Nucleus accumbens (tissue), 56 donors: ENCODE measurements at places on chromosomes 6 and 20.

DNA sequence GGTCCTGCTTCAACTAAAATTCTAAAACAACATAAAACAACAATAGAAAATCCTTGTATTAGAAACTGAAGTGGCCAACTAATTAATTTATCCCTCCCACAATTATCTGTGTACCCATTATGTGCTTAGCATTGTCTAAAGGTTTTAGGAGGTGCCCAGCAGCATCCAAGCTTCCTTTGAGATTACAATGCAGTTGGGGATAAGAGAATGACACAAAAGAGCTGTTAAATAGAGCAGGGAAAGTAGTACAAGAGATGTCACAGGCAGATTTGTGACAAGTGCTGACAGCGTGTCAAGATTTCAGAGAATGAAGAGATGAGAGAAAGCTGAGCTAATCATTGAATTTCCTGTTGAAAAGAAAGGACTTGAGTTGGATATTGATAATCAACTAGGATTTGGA, 204.8 kb downstream of the OTOR start:
- DNase-seq, result no peak

- DNase-seq, result no peak
Observed at GRCh38 chr20:49349694-49350252, 71.9 kb upstream of the ZNFX1 start.

DNA sequence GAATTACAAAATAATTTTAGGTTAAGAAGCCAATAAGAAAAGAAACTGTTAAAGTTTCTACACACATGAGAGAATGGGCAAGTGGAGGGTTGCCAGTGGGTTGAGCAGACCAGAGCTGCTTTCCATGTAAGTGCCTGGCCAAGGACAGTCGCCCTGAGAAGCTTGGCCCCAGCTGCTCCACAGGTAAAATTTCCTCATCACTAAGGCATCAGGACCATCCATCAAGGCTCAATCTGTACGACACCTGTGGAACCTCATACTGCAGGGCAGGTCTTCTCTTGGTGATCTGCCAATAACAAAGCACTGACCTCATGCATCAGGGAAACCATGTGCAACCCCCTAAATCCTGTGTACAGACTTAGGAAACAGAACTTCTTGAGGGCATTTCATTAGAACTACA, 115.4 kb downstream of the INSM1 start:
- DNase-seq, result no peak

- DNase-seq, result no peak
Observed at GRCh38 chr6:132698608-132699007, 15.2 kb downstream of the VNN1 start.

- no peak for DNase-seq
Observed at GRCh38 chr20:14495066-14495465, 157.7 kb upstream of the FLRT3 start.

- DNase-seq, result no peak
Observed at GRCh38 chr6:132598473-132598872, 8.9 kb upstream of the TAAR5 start.

DNA sequence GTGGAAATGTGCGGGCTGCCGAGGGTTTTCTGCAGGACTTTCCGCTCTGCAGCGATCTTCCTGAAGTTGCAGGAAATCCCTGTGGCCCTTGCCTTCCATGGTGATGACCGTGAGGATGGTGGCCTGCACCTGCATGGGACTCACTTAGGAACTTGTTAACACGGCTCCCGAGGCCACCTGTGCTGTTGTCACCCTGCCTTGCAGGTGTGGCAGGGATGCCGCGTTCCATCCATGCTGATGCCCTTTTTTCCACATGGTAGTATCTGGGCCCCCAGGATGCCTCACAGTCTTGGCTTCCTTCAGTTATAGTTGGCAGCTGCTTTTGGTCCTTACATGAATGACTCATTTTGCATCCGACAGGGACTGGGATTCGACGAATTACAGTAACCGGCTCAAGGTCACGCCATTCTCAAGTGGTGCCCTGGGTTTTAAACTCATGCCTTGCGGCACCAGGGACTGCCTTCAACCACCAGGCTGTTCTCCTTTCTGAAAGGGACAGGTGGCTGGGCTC, 37.2 kb downstream of the SYNJ2 start:
- no peak for DNase-seq

DNA sequence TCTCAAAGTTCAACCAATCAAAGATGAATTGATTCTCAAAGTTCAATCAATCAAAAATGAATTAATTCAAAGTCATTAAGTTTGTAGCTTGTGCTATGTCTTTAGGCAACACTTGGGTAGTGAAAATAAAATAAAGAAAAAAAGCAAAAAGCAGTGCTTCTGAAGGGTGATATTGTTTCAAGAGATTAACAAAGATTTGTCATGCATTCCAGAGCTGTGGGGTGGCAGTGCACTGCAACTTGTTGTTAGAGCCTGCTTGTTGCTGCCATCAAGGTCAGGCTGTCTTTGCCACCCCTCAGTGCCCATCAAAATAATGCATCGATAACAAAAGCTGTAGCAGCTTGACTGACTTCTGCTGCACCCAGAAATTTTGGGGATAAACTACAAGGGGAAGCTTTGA, 128.6 kb downstream of the RNF144B start:
- no peak for DNase-seq

- DNase-seq, result no peak
Observed at GRCh38 chr20:15154070-15154469, 816.7 kb upstream of the FLRT3 start.

DNA sequence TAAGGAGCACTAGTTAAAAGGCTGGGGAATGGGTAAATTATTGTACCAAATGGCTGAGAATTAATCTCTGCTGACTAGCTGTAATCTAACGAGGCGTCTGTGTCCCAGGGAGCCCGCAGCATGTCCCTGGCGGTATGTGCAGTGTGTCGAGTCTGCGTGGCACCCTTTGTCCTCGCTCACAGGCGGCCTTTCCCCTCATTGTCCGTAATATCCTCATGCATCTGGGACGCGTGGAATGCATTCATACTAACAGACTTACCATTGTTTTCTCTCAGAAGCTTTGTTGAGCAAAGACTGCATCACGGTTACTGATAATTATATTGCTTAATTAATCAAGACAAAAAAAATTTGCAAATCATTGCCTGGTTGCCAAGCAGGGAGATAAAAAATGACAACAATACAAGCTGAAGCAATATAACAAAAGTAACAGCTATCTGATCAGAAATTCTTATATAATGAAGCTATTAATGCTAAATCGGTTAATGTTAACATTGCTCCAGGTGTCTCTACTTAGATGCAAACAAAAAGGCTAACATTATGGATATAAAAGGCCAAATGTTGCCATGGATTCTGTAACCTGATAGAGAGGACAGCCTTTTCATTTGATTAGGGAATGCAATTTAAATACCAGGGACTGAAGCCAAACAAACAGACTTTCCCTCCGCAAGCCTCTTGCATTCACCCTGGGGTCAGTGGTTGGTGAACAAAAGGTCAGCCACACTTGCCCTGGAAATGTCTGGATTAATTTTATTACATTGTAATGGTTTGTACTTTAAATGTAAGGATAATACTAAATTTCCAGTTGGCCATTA, 124.8 kb downstream of the INSM1 start:
- DNase-seq, result peak; percentile 78

- no peak for DNase-seq
Observed at GRCh38 chr6:47203938-47204611, 105.6 kb downstream of the TNFRSF21 start.

- no peak for DNase-seq
Observed at GRCh38 chr6:156557251-156557910, 219.8 kb upstream of the ARID1B start.

GRCh38 chr6:84027340-84028181, 6.0 kb upstream of the MRAP2 start:
- DNase-seq, result no peak

DNA sequence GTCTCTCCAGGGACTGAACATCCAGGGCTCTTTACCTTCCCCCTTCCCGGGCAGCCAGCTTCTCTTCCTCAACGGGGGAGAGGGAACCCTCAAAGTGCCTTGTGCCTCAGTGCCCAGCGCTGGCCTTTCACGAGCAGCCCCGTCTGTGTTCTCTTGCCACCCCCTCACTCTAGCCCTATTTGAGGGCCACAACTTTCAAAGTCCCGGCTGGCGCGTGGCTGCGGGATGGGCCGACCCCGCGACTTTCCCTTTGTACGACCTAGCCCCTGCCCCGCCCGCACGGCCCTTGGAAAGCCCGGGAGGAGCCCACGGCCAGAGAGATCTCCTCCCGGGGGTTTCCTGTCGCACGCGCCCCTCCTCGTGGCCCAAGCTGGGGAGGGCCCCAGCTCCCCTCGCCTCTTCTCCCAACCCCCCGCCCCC, 559 bp downstream of the SCRT2 start:
- no peak for DNase-seq

- DNase-seq, result no peak
Observed at GRCh38 chr20:62646851-62647520, 4.7 kb downstream of the SLCO4A1 start.

DNA sequence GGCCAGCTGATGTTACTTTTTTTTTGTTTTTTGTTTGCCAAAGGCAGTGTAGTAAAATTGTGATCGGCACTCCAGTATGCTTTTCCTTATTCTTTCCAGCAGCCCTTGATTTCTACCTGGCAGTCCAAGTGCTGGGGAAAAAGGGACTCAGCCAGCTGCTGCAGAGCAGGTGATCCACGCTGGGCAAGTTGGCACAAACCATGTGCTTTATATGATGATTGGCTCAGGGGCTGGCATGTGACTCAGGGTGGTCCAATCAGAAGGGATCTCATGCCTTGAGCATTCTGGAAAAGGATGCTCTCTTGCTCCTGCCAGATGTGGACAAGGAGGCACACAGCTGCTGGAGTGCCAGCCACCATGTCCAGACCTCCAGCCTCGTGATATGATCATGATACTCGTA, 54.5 kb downstream of the SULF2 start:
- no peak for DNase-seq

DNA sequence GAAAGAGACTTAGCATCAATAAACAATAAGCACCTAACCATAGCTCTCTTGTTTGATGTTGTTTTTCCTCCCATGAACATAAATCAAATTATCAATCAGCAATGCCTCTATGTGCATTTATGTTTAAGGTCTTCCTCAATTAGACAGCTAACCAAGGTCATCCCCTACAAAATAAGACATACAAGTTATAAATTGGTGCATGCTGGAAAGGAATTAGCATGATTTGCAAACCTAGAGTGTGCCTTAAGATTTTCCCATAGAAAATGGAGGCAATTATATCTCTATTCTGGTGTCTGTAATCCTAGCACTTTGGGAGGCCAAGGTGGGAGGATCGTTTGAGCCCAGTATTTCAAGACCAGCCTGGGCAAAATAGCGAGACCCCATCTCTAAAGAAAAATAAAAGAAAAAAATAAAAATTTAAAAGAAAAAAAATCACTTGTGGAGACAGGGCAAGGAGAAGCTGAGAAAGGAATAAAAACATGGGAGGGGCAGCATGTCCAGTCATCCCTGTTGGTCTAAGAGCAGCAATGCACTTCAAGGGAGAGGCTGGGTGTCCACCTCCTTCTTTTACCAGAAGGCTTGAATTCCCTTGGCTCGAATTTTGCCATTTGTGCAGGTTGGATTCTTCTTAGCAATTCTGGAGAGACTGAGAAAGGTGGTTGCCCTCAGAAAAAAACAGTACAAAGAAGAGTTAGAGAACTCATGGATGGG, 9.3 kb upstream of the SLPI start:
- DNase-seq, result no peak

- DNase-seq, result no peak
Observed at GRCh38 chr6:63349401-63349800, 29.6 kb upstream of the LGSN start.

GRCh38 chr6:25968769-25969168, 6.2 kb downstream of the TRIM38 start:
- DNase-seq, result no peak

DNA sequence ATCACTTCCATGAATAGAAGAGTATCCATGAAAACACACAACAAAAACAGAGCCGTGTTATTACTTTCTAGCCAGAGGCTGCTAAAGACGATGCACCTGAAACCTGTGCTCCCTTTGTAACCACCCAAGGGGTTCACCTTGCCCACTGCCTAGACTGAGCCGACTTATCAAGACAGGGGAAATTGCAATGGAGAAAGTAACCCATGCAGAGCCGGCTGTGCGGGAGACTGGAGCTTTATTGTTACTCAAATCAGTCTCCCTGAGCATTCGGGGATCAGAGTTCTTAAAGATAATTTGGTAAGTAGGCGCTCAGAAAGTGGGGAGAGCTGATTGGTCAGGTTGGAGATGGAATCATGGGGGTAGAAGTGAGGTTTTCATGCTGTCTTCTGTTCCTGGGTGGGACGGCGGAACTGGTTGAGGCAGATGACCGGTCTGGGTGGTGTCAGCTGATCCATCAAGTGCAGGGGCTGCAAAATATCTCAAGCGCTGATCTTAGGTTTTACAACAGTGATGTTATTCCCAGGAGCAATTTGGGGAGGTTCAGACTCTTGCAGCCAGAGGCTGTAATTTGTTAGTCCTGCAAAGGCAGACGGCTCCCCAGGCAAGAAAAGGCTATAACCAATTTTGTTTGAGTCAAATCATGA, 366.6 kb downstream of the PREX1 start:
- no peak for DNase-seq

- no peak for DNase-seq
Observed at GRCh38 chr6:154404791-154405400, 48.3 kb upstream of the IPCEF1 start.

DNA sequence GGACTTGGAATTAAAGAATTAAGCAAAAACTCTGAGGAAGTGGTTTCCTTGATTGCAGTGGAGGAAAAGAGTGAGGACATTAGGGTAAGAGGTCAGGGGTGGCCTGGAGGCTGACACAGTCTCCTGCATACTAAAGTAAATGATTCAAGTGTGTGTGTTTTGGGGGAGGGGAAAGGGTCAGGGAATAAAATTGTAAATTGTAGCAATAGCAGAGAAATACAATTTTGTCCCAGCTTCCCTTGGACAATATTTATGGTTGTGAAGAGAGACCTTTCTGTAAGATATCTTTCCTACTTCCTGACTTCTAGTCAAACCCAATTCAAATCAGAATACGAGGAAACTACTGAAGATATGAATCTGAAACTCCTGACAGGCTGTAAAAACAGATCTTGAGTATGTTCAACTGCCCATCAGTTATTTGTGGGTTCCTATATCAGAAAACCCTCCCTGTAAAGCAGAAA, 143.4 kb upstream of the HMGN3 start:
- no peak for DNase-seq
